ENCODE measurements at places on chromosomes 12 and 14. TPM values are rescaled to one million over a fixed set of nuclear protein-coding genes. Genes with fewer than 3 reads are reported as not detected.

Gene CATSPERB
- 0.18 TPM for polyA plus RNA-seq

Gene YLPM1
- 22.4 TPM for polyA plus RNA-seq

Gene MVK
- polyA plus RNA-seq, result 9.9 TPM

Gene PRIMA1
- polyA plus RNA-seq, result not detected

Gene RFX4
- not detected for polyA plus RNA-seq

Gene NR4A1
- 1,095 TPM for polyA plus RNA-seq

Gene CFAP54
- 0.13 TPM for polyA plus RNA-seq

Gene AKAP3
- polyA plus RNA-seq, result 1.2 TPM

Gene ARMH4
- polyA plus RNA-seq, result not detected

Gene PTPRR
- not detected for polyA plus RNA-seq
